ENCODE measurements at places on chromosomes 4 and X.

GRCh38 chr4:118904935-118905334 is 16.3 kb downstream of the SYNPO2 start:
- DNase-seq: no peak

DNA sequence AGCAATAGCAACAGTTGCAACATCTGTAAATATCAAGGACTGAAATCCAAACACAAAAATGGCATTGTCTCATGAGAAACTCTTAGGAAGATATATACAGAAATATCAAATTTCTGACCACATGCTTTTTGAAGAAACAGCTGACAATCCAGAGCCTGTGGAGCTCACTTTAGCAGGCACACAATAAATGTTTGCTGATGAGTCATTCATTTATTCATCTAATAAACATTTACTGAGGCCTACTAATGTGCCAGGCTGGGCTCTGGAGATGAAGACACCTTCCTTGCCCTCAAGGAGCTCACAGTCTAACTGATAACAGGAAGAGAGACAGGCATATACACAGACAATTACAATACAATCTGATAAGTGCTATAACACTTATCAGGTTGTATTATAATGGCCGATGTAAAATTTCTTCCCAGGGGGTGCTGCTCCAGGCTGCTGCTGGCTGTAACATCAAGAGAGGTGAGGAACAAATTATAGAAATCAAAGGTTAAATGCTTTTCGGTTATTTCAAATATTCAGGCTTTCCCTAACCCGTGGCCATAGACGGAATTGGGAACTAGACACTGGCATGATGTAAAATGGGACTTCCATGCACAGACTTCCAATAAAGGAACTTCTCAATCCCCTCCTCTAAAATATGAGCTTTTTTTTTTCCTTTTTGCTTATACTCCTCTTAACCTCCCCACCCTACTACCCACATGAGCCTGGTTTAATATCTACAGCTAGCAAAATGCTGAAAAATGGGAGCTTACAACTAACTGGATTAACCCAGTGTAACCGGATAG is 16.8 kb upstream of the ZCCHC13 start:
- DNase-seq: no peak

GRCh38 chr4:183610613-183611012 is 48.4 kb downstream of the RWDD4 start:
- DNase-seq: no peak

DNA sequence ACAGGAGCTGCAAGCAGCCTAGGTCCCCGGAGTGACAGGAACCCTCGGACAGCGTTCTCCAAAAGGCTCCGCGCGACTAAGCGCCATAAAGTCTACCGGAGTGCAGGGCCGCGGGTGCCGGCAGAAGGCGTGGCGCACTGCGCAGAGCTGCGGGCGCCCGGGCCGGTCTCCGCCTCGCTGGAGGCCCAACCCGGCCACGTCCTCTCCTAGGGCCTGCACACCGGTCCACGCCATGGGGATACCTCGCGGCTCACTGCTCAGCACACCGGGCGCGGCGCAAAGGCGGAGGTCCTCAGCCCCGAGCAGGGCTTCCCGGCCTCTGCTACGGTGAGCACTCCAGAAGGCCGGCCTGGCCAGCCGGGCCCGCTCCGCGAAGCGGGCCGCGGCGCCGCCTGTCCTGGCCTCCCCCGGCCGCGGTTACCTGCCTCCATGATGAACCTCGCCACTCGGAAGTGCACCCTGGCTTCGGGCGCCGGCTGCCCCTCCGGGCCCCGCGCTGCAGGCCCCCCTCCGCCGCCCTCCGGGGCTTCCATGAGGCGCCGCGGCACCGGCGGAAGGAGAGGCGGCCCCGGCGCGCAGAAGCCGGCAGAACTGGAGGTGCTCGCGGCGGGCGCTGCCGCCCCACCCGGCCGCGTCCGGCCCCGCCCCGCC is at the start of gene CCNQ:
Gene CCNQ (minus strand): TSS at position 599 of the 651 bp plus-strand sequence. CDS start 66 bp downstream, at position 533.
- DNase-seq: no peak

- no peak for DNase-seq
These were observed 15.3 kb upstream of the PITX2 start for GRCh38 chr4:110638089-110638746.

Data from naive thymus-derived CD4-positive, alpha-beta T cell (primary cell).